ENCODE measurements at places on chromosomes 3 and 15.

DNA sequence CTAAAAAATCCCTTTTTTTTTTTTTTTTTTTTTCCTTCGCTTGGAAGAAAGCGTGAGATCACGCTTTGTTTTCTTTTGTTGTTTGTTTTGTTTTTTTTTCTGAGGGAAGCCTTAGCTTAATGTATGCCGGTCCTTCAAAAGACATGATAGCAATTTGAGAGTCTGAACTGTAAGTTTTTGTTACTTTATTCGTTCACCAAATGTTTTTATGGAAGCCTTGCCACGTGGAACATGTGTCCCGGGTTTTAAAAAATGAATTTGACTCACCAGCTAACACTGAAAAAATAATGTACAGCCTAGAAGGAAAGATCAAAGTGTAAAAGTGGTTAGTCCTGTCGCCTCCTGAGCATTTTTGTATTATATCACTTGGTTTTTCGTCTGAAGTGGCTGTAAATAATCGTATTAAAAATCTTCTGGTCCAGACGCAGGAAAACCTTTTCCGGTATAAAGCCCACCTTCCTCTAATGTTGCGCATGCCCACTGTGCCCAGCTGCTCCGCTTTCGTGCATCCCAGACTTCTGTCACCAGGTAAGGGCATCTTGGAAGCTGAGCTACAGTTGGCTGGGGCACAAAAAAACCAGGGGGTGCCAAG lies 795 bp upstream of the MYNN start:
- no peak for DNase-seq

DNA sequence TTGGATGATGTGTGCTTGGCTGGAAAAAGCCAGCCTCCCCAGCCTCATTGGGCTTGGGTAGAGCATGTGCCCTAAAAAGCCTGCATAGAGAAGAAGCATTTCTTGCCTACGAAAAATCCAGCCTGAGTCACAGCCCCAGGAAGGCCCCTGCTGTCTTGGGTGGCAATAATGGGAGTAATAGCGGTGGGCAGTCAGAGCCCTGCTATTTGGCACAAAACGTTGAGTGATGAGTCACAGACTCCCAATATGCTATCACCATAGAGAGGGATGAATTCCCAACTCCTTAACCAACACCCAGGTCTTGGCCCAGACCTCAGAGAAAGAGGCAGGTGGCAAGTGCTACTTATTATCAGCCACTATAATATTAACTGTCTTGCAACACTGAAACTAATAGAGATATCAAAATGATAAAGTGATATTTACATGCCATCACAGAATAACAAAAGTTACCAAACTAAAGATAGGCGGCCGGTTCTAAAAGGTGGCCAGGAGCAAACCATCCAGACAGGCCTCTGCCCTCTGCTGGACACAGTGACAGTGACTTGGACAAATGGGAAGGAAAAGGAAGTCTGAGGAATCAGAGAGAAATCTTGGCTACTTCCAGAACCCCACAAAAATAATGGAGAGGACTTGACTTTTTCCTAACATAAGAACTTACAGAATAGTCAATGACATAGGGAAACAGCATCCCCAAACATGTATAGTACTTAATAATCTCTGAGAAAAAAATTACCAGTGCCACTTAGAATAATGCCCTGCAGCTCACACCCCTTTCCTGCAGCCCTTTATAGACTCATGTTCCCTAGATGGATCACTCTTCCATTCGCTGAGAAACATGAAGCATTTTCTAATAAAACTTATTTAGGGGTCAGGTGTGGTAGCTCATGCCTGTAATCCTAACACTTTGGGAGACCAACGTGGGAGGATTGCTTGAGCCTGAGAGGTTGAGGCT lies 51.9 kb upstream of the MUC13 start:
- no peak for DNase-seq

DNA sequence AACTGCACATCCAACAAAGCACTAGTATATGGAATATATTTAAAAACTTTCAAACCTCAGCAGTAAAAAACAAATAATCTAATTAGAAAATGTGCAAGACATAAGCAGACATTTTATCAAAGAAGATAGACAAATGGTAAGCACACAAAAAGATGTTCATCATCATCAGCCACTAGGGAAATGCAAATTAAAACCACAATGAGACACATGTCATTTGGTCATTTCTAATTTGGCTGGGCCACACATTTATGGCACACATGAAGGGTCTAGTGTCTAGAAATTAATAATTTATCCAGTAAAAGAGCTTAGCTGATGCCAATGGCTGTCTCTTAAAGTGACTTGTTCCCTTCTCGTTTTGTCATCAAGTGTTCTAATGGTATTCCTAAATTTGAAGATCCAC lies 45.8 kb downstream of the ARHGAP31 start:
- no peak for DNase-seq

DNA sequence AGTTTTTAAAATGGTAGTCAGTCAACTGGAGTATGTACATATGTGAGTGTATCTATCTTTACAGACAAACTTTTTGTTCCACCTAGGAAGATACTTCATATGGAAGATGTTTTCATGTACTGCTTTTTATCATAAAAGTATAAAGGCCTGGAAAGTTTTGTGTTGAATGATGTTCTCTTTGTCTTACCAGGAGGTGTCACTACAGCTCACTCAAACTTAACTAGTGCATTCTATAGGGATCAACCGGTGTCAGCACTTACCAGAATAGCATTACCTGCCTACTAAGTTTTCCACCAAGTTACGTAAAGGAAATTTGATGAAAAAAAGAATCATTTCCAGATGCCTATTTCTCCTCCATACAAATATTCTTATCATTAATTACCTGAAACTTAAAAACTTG lies 522.6 kb upstream of the SEMA6D start:
- DNase-seq = no peak

DNA sequence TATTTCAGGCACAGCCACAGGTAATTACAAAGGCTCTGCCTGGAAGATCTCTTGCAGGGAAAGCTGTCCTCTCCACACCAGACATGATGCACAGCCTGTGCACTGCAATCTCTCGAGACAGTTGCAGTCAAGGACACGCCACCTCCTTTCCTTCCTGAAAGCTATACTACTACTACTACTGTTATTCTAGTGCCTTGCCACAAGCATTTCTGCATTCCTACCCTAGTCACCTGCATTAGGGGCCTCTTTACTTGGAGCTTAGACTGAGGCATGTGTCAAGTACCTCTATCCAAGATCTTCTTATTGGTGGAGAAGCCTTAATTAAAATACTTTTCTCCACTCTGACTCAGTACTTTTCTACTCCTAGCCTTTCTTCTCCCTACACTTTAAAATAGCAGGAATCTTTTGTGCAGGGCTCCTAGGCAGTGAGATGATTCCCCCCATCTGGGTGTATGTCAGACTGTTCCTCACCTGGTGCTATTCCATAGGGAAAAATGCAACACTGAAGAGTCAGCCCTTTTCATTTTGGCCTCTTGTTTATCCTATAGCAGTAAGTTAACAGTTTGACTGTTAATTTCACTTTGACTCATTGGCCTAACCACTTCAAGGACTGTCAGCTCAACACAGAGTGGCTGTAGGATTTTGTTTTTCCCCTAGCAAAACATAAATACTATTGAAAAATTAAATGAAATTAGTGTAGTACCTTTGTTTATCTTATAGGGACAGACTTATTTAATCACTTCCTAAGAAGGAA lies 78.9 kb downstream of the ESYT3 start:
- DNase-seq = no peak

All from T-helper 22 cell (primary cell).